Stimulated activated CD8-positive, alpha-beta memory T cell treated with anti-CD3 and anti-CD28 coated beads, Interleukin-7, amount 100 ng/mL, for 48 hours (primary cell): ENCODE measurements at places on chromosomes 2 and 18.

- no peak for DNase-seq
Observed at GRCh38 chr18:47143899-47144485, 6.3 kb downstream of the HDHD2 start.

DNA sequence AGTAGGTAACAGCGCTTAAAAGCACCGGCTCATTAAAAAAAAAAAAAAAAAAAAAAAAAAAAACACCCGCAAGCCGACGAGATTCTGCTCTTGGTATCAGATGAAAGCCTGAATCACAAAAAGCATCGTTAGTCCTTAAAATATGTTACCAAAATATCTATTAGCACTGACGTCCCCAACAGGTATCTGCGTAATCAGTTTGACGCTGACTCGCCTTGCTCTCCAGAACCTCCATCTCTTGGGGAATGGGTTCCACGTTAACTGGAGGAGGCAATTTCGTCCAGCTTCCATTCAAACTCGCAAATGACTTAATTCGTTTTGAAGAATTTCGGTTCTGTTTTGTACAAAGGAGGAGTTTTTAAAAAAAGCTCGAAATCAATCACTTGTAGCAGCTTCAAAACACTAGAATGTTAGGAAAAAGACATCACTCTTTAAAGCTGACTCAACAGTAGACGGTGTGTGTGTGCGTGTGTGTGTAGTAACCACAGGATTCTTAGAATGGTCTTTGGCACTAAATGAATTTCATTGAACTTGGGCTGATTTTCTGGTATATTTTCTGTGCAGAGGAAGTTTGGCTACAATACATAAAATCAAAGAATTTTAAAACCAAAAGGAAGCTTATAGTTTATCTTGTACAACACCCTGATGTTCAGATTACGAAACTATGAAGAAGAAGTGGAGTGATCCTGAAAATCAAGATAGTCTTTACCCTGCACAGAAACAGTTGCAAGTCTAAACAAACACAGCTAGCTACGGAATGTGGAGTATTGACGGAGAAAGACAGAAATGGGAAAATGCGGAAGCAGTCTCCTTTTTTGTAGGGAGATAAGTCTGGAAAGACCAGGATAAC, 1.1 kb upstream of the PGAP1 start:
- peak; percentile 32 for DNase-seq

DNA sequence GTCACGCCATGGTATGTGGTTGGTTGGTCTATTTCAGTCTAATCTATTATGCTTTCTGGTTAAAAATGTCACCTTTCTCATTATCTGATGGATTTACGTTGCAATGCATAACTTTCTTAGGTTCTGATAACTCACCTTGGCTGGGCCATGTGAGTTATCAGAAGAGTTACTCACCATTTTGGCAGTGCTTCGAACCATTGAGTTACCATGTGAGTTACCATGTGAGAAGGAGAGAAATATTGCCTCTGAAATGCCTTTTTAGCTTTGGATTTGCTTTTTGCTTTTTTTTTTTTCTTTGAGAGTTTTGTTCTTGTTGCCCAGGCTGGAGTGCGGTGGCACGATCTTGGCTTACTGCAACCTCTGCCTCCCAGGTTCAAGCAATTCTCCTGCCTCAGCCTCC, 1.6 kb downstream of the SMARCAL1 start:
- no peak for DNase-seq

DNA sequence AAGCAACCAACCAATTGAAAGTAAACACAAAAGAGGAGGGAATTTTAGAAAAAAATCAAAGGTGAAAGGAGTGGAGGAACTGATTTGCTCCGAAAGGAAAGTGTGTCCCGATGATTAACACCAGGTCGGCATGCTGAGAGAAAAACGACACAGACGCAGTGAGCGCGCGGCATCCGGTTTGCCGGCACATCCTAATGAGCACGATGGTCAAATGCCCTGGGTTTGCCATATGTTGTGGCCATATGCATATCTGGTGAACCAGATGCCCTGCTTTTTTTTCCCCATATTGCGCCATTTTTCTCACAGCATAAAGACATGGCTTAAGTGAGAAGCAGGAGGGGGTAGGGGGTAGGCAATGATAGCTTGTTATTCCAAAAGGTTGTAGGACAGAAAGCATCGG, 626.7 kb downstream of the BCL11A start:
- no peak for DNase-seq

DNA sequence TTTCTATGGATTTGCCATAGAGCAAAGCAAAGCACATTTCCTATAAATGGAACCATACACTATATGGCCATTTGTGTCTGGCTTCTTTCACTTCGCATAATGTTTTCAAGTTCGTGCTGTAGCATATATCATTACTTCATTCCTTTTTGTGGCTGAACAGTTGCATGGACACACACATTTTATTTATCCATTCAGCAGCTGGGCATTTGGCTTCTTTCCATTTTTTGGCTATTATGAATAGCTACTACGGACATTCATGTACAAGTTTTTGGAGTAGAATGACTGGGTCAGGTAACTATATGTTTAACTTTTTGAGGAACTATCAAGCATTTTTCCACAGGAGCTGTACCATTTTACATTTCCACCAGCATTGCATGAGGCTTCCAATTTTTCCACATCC, 10.7 kb upstream of the SELENOI start:
- no peak for DNase-seq

DNA sequence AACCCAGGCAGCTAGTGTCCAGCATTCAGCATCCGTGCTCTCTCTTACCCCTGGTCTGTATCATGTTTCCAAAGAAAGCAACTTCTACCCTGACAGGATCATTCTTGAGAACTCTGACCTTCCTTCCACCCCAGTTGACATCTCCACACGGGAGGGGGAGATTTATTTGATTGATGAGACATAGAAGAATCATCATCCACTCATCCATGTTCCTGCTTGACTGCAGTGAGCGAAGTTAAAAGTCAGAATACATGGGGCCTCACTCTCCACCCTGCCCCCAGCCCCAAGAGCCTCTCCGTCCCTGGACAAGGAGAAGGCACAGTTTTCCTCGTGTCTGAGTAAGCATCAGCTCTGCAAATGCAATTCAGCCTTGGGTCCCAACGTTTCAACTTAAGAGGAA, 356.0 kb upstream of the TNP1 start:
- DNase-seq, result no peak

GRCh38 chr2:128279009-128279408, 39.7 kb downstream of the HS6ST1 start:
- no peak for DNase-seq

DNA sequence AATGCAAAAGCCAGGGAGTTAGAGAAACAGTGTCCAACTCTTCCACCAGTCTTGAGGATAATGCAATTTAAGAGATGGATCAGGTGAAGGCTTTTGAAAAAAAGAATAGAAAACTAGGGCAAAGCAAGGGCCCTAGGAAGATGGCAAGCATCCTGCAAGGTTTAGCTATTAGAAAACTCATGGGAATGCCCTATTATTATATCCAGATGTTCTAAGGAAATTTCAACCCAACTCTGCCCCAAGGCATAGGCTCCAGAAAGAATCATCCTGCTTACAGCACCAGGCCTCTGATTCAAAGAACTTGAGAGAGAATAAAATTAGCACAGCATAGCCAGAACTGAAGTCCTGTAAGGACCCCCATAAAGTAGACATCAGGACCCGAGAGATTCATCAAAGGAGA, 68.1 kb downstream of the EN1 start:
- no peak for DNase-seq

GRCh38 chr2:227834916-227835650, 21.4 kb downstream of the CCL20 start:
- DNase-seq, result no peak

- no peak for DNase-seq
Observed at GRCh38 chr2:222946700-222947287, 86.0 kb downstream of the ACSL3 start.

GRCh38 chr2:39606585-39606984, 59.1 kb upstream of the TMEM178A start:
- no peak for DNase-seq

DNA sequence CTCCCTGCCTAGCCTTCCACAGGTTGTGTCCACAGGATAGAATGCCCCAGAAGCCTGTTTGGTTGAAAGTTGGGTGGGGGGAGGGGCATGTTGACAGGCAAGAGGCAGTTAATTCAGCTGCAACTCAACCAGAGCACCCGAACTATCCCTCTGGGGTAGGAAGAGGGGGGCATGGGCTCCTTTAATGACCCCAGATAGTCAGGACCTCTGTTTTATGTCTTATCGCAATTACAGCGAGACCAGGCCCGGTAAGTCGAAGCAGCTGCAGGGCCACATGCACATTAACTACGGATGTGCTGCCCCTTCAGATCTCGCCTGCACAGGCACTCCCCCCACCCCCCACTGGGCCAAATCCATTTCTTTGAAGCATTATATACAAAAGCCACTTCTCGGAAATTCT, 363.8 kb upstream of the HNRNPA3 start:
- DNase-seq, result no peak

DNA sequence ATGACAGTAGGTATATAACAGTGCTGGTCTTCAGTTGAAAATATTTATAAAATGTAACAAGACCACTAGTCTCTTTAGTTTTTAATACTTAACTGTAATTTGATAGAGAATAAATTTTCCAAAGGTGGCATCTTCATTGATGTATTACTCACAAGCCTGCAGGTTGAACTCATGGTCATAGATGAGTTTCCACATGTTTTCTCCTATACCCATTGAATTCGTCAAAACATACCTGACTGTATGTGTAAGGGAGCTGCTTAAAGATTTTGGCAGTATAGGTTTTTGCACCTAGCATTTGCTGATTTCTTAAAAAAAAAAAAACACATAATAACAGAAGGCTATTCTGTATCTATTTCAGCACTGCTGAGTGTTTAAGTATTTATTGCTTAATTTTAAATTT, 112.9 kb downstream of the FMNL2 start:
- DNase-seq, result no peak

- DNase-seq, result no peak
Observed at GRCh38 chr2:239203443-239204135, 197.2 kb downstream of the HDAC4 start.

DNA sequence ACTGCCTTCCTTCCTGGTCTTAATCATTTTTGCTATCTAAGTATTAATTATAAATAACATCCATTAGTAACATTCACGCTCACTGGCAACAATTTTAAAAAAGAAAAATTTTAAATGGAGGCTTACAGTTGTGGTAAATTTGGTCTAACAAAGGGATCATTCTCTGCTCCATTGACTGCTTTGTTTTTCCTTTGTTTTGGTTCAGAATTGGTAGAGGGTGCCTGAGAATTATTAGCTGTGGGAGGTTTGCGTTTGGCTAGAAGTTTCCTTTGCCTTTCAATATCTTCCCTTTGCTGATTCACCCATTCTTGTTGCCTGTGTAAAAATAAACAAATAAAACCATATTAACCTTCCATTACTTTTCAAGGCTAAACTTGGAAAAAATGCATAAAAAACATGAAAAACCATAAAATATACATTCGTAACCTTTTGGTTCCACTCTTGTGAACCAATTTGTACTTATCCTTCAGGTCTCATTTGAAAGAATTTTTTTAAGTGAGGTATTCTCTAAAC, 114.6 kb downstream of the TLK1 start:
- no peak for DNase-seq

GRCh38 chr2:48343571-48344440, 186.1 kb upstream of the STON1 start:
- no peak for DNase-seq

DNA sequence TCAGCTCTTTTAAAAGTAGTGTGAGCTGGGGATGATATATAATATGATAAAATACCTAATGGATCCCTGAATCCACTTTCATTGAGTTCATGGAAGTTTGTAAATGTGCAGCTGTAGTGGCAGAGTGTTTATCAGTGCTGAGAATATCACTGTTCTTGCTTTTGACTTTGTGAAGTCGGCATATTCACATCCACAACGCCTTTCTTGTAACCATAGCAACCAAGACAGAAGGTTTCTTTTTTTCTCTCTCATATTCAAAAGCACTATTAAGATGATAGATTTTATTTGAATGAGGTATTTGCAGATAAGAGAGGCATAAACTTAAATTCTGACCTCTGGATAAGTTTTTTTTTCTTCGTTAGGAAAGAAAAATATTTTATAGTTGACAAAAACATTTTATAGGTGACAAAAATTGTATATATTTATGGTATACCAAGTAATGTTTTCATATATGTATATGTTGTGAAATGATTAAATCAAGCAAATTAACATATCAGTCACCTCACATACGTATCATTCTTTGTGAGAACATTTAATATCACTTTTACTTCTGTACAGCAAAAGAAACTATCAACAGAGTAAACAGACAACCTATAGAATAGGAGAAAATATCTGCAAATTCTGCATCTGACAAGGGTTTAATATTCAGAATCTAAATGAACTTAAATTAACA, 130.0 kb downstream of the PLCL1 start:
- no peak for DNase-seq

DNA sequence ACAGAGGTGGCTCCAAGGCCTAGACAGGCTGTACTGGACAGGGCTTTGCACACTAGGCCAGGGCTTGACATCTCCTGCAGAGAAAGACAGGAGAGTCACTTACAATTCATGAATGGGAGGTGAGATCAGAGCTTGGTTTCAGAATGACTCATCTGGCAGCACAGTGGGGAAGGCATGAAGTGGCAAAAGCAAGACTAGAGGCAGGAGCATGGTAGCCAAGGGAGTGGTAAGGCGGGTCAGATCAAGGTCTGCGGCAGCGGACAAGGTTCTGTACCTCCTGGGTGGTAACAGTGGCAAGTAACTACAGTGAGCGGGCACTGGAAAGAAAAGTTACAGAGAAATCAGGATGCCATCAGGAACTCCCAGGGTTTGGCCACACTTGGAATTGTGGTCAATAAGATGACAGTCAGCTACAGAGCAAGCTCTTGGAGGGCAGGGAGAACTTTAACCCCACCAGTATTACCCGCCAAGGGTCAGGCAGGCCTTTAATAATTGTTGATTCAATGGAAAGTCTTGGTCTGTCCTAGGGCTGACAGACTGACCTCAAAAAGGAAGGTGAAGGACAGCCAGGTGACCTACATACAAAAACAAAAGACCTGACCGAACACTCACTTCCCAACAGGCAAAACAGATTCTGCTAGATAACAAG, 5.7 kb downstream of the MCFD2 start:
- DNase-seq, result peak; percentile 34

GRCh38 chr2:182717416-182717815, 1.4 kb downstream of the DNAJC10 start:
- DNase-seq, result no peak

- DNase-seq, result peak; percentile 37
Observed at GRCh38 chr2:207624185-207625013, 795 bp downstream of the METTL21A start.

DNA sequence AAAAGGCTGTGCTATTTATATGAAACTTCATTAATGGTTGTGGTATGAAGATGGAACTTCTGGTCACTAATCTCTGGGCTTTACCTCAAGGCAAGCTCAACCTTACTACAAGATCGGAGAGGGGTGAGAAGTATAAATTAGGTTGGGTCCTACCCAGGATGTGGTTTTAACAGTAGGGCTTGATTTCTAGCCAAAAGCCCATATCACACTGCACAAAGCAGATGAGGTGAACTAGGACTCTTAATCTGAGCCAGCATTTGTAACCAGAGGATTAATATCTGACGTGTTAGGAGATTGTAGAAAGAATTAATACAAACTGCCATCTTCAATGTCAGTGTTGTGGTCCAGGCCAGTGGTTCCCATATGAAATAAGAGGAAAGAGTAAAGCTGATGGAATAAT, 86.4 kb upstream of the RGPD4 start:
- DNase-seq, result no peak
